ENCODE measurements at places on chromosomes 11 and 22.

- DNase-seq, result no peak
These were observed 1.1 kb downstream of the NPAT start for GRCh38 chr11:108221371-108221770.

GRCh38 chr11:27699242-27699925 lies 871 bp downstream of the BDNF start:
- no peak for DNase-seq

GRCh38 chr11:94732617-94733281 lies 35.4 kb upstream of the AMOTL1 start:
- DNase-seq, result no peak

- no peak for DNase-seq
These were observed 23.3 kb downstream of the ARL14EP start for GRCh38 chr11:30346068-30346688.

DNA sequence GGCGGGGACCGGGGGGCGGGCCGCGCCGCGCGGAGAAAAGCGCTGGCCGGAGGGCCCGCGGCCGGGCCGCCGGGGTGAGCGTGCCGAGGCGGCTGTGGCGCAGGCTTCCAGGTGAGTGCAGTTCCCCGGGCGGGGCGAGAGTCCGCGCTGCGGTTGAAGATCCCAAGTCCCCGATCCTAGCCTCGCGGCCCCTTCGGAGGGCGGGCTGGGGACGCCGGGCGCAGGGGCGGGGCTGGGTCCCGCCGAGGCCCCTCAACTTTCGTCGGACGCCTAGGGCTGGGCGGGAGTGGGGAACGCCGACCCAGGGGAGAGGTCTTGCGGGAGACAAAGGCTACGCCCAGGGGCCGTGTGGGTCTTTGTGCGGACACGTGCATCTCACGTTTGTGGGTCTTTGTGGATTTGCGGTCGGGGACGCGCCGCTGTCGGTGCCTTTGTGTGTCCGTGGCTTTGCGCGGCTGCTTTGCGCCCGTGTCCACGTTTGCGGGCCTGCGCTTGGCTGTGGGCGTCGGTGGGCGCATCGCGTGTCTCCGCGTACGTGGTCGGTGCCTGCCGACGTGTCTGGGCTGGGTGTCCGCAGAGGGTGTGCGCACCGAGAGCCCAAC lies at the start of gene TSKU:
Gene TSKU, plus strand, starts transcription at position 63 of the 602 bp plus-strand sequence. CDS start 12,261 bp downstream, outside the sequence.
- no peak for DNase-seq

DNA sequence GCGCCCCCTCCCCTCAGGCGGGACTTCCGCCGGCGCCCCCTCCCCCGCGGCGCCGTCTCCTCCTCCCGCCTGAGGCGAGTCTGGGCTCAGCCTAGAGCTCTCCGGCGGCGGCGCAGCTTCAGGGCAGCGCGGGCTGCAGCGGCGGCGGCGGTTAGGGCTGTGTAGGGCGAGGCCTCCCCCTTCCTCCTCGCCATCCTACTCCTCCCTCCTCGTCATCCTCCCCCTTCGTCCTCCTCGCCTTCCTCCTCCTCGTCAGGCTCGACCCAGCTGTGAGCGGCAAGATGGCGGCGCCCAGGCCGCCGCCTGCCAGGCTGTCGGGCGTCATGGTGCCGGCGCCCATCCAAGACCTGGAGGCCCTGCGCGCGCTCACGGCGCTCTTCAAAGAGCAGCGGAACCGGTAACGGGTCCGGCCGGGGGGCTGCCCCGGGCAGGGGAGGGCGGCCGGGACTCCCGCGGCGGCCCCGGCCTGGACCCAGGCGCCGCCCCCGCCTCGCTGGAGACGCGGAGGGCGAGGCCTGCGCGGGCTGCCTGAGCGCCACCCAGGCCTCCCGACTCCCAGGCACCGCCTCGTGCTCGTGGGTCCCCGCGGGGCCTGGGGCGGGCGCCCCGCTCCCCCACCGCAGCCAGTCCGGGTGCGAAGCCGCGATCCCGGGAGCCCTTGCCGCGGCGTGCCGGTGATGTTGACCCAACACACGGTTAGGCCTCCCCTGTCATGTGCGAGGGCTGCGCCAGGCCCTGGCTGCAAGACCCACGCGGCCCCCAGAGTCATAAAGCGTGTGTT lies at the start of gene ATXN10:
Gene ATXN10, plus strand, starts transcription at position 52 of the 781 bp plus-strand sequence. Its CDS starts 230 bp downstream, at position 282.
- peak; percentile 63 for DNase-seq

DNA sequence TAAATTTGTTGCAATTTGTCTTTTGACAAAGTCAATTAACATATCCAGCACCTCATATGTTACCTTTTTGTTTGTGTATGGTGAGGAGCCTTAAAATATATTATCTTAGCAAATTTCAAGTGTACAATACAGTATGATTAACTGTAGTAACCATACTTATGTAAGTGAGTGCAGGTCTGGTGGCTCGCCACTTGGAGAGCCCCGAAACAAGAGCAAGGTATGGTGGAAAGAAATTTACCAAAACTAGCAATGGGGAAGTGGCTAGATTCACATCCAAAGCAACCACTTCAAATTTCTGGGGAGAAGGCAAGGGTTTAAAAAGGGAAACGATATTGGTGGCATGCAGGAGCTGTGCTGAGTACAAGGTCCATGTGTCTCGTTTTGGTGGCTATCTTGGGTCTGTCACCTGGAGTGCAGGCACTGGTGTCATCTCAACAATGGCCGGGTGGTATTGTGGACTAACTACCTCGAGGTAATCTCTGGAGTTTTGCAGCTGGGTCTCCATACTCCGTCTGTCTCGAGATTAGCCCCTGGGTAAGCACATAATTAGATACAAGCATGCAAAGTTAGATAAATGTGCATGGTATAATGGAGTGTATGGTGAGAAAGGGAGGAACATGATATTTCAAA lies 8.2 kb upstream of the FNBP4 start:
- no peak for DNase-seq

GRCh38 chr22:40224702-40225101 lies 47.0 kb downstream of the TNRC6B start:
- DNase-seq, result no peak

DNA sequence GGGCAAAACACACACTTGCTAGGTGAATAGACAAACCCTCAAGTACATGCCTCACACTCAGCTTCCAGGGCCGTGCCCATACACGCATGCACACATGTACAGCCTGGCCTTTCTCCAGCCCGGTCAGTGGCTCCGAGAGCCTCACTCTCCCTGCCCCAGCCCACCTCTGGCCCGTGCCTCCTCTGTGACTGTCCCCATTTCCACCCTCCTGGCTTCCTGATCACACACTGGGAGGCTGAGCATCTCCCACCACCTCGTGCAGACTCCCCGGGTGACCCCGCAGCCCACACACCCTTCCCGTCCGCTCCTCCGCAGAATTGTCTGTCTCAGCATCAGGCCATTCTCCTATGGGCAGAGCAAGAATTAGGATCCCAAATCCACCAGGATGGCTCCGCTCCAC lies 634.1 kb downstream of the TBC1D22A start:
- DNase-seq, result no peak

GRCh38 chr11:44004452-44005062 lies 43.2 kb upstream of the ACCSL start:
- DNase-seq, result no peak

DNA sequence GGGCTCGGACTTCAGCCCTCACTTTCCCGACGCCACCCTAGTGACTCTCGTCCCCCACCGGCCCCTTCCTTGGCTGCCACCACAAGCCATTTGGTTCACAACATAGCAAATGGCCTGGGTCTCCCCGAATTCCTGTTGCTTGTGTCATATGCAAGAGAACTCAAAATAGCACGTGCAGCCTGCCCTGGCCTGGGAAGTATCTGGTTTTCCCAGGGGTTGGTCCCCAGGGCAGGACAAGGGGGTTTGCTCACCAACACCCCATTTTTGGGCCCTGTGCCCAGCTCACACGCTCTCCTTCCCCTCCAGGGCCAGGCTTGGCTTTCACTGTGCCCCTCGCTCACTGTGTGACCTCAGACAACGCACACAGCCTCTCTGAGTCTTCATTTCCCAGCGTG lies 12.8 kb upstream of the TPCN2 start:
- DNase-seq, result no peak

Measured in progenitor cell of endocrine pancreas (in vitro differentiated cells).